Glomerular endothelial cell (primary cell): ENCODE measurements at places on chromosomes 5 and 9.

- no peak for DNase-seq
Observed at GRCh38 chr9:18610956-18611355, 137.0 kb downstream of the ADAMTSL1 start.

GRCh38 chr5:181120306-181120705 is 10.7 kb downstream of the OR2V1 start:
- DNase-seq, result no peak

- no peak for DNase-seq
Observed at GRCh38 chr5:144328494-144328893, 157.8 kb downstream of the KCTD16 start.

DNA sequence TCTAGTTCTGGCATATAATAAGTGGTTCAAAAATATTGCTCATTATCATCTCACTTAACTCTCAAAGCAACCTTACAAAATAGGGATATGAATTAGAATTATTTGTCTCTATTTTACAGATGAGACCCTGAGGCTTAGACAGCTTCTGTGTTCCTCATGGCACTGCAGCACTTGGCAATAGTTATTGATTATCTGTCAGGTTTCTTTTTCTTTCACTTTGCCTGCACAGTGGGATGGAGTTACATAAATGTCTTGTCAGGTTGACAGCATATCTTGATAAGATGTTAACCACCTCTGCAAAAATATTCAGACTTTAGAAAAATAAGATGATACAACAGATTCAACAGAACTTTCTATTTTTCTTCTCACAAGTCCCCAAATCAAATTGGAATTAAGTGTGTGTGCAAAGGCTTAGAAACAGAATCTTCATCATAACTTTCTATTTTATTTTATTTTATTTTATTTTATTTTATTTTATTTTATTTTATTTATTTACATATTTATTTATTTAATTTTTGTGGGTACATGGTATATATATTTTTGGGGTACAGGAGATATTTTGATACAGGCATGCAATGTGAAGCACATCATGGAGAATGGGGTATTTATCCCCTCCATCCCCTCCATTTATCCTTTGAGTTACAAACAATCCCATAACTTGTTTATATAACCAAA is 17.7 kb downstream of the NSG2 start:
- no peak for DNase-seq

- no peak for DNase-seq
Observed at GRCh38 chr5:138739938-138740337, 13.3 kb upstream of the CTNNA1 start.

DNA sequence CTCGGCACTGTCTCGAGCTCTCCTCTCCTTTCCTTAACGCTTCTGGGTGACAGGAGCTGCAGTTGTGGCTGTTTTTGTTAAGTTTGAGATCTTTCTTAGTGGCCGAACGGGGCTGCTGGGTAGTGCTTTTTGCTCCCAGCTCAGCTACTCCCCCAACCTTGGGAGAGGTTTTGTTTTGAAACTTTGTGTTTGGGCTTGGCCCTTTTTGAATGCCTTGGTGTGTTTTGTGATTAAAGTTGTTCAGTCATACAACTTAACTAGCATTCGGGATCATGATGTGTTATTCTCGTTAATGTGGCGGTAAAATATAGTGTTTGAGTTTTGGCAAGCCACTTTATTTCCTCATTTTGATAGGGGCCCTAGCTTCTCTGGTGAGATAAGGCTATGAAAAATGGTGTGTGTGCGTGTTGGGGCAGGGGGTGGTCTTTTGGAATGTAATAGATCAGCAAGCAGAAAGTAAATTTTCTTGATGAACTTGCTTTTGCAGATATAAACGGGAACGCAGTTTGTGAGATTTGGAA is 1.1 kb downstream of the KDM3B start:
- DNase-seq, result no peak

- DNase-seq, result peak; percentile 14
Observed at GRCh38 chr5:176870110-176870591, 29.0 kb downstream of the HK3 start.

- DNase-seq, result peak; percentile 94
Observed at GRCh38 chr9:98333703-98334582, 78.5 kb upstream of the TBC1D2 start.

DNA sequence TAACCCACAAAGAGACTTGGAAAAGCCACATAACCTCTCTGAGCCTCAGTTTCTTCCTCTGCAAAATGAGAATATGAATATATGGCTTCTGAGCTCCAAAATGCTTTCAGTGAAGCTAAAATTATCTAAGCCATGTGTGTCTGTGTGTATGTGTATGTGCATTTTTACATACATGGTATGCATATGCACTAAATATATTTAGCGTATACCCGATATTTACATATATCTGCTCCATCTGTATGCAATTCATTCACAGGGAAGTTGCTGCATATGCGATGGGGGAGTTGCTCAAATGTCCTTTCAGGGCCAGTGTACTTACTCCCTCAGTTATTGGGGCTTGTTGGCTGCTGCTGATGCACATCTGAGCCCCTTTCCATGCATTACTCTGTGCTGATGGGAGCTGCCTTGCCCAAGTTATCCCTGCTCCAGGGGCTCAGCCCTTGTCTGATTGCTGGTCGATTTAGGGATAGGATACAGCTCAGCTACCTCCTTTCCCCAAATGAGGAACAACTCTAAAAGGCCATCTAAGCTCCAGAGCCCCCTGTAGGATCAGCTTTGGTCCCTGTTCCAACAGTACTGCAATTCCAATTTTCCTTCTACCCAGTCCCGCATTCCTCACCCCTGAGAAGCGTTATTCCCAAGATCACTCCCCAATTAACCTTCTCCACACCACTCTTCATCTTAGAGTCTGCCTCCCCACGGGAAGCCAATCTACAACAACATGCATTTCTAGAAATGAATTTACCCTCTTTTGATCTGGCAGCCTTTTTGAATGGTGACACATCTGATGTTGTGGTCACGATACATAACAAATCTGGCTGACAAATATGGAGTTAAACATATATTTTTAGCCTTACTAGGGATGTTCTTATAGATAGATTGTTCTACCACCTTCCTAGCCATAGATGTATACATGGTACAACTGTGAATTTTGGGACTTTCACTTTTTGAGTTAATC is 15.9 kb downstream of the RHOBTB3 start:
- no peak for DNase-seq

- DNase-seq, result no peak
Observed at GRCh38 chr5:103374473-103374963, 116.0 kb downstream of the MACIR start.
